ENCODE measurements at places on chromosomes 16 and 17.

GRCh38 chr16:53600126-53600525, 97.1 kb upstream of the AKTIP start:
- no peak for ATAC-seq

- ATAC-seq, result no peak
Observed at GRCh38 chr16:49838441-49839016, 17.4 kb downstream of the ZNF423 start.

- no peak for ATAC-seq
Observed at GRCh38 chr17:65062171-65062915, 5.8 kb upstream of the GNA13 start.

DNA sequence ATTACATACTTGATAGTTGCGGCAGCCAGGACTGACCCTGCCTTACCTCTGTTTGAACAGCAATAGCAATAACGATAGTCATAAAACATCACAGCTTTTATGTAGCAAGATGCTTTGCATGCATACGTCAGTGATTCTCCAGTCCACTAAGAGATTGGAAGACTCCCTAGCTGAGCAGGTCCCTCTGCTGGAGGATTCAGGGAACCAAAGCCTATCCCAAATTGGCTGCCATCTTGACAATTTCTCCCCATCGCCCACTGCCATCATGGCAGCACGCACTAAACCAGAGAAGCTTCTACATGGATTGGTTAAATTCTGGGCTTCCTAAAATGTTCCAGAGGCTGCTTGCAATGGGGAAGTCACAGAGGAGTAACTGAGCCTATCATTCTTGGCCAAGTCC, 360.6 kb upstream of the XYLT1 start:
- no peak for ATAC-seq

DNA sequence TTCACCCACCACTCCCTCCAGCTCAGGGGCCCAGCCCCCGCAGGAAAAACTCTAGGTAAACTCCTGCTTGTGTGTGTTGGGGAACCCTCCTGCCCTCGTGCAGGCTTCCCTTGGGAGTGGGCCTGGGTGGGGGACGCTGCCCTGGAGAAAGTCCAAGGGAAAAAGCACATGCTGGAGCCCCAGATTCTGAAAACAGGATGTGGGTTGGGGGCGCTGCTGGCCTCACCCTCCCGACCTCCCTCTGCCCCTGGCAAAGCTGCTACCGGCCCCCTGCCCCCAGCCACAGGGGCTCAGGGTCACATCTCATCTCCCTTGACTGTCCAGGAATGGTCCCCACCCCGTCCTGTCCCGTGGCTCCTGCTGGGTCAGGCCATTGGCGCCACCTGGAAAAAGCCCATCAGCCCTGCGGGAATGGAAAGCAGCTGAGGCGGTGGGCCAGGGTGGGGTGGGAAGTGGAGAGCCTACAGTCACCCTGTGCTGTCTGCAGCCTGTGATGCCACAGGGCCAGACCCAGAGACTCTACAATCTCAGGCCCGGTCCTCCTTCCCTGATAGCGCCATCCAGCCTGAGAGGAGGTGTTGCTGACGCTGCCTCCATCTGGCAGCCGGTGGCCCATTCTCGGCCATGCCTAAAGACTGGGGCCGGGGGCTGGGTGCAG, 2.5 kb upstream of the GJD3 start:
- no peak for ATAC-seq

DNA sequence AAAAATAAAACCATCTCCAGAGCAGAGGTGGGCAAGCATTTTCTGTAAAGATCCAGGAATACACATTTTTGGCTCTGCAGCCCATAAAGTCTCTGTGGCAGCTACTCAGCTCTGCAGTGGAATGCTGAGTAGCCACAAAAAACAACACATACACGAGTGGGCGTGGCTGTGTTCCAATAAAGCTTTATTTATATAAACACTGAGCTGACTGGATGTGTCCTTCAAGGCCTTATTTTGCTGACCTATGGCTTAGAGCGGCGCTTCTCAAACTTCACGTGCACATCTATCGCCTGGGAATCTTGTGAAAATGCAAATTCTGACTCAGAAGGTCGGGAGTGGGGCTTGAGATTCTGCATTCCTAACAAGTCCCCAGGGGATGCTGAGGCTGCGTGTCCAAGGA, 39.7 kb downstream of the XYLT1 start:
- ATAC-seq, result no peak

DNA sequence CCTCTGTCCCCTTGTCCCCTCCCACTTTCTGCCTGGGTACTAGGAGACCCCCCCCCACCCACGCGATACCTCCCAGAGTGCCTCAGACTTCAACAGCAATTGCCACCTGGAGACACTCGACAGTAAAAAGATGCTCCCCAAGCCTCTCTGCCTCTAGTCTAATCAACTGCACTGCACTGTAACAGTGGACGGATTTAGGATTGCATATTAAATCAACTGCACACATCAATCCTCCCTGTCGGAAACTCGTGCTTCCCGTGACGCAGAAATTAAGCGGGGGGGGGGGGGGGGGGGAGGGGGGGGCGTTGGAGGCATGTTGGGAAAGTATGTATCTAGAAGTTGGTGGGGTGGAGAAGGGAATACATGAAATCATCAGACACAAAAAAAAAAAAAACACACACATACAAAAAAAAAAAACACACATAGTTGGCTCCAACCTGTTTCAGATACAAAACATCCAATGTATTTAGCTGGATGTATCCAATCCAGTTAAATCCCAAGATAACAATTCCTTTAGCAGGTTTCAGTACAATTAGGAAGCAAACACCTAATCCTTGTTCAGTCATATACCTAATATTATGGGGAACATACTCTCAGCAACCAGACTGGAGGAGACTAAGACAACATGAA, 29.7 kb downstream of the FAM222B start:
- peak; percentile 24 for ATAC-seq
